HFFc6 (cell line): ENCODE measurements at places on chromosomes 3 and 15. TPM values are rescaled to one million over a fixed set of nuclear protein-coding genes. Genes with fewer than 3 reads are reported as not detected.

Gene AGBL1
- not detected in 3 replicates for total RNA-seq

DNA sequence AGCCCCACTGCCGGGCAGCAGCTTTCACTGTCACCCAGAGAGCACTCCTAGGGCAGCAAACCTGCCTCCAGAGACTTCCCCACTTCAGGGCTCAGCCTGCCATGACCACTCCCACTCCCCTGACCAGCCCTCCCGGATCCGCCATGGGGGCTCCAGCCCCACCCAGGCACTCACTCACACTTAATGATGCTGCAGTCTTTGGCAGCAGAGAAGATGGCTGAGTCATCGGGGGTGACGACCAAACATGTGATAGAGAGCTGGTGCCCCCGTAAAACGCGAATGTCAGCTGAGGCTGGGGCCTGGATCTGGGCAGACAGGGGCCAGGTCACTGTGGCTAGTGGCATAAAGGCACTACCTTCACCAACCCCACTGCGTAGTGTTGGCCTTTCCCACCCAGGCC, 4.7 kb downstream of the RRP9 start:
- no peak for DNase-seq

DNA sequence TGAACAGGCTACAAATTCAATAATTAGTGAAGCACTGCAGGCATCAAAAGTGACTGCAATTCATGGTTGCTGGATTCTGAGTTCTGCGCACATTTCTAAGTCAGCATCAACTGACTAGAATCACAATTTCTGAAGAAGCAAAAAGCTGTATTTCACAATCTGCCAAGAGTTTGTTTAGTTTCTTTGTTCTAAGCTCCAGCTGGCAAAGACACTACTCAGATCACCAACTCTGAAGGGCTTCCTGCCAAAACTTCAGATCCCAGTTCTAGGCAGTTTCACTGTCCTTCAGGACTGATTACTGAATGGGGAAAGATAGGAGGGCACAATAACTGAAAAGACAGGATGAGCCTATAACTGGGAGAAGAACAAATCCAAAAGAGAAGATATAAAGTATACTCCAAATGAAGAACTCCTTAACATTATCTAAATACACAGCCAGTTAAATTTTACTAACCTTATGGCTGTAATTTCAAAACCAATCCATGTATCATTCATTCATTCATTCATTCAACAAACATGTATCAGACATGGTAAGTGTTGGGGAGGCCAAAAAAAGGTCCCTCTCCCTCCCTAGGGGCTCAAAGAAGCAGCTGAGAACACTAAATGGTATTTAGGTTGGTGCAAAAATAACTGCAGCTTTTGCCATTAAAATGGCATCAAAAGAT, 17.1 kb downstream of the TJP1 start:
- DNase-seq = peak; percentile 62

Gene DAZL
- total RNA-seq = not detected in 3 replicates

Gene UMPS
- 25.9 and 27.0 TPM in 2 replicates for total RNA-seq
